ENCODE measurements at places on chromosomes 6 and 20. TPM values are rescaled to one million over a fixed set of nuclear protein-coding genes. Genes with fewer than 3 reads are reported as not detected.
A peak's percentile ranks its signal among the peaks of the same experiment; 100 is the strongest.

- peak; percentile 50 for DNase-seq
Observed at GRCh38 chr6:158219228-158219627, 51.1 kb downstream of the GTF2H5 start.

GRCh38 chr6:146526192-146526591 is 17.4 kb upstream of the RAB32 start:
- DNase-seq, result no peak

- DNase-seq, result no peak
Observed at GRCh38 chr6:134517145-134517658, 199.3 kb upstream of the SGK1 start.

- no peak for DNase-seq
Observed at GRCh38 chr20:4181956-4182945, 166.9 kb upstream of the RNF24 start.

DNA sequence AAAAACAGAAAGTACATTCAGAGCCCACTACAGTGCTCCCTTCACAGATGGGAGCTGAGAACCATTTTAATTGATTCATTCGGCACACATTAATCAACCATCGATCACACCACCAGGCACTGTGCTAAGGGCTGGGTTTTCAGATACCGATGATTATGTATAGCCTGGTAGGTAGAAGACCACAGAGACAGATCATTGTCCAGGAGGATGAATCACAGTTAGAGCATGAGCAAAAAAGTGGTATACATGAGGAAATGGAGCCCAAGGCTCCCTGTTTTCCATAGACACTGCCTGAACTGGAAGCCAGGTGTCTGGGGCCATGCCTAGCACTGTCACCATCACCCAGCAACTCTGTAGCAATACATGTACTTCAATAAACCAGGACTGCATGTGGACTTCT is 9.0 kb upstream of the PRDM1 start:
- DNase-seq, result no peak

GRCh38 chr6:144581812-144582537 is 296.8 kb downstream of the UTRN start:
- no peak for DNase-seq

DNA sequence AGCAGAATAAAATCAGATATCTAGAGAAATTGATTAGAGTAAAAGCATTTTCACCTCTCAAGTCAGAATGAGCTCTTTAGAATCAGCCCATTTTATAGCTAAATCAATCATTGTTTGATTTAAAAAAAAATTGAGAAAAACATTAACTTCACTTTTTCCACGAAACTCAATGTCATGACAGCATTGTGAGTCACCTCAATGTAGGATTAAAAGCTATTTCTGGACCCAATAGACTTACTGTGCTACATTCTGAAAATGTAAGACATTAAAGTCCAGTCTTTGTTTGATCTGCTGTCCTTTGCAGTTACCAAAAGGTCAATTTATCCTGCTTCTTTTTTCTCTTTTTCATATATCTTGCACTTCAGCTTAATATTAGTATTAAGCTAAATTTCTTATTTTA is 519.4 kb upstream of the ZNF337 start:
- no peak for DNase-seq

GRCh38 chr6:16634855-16635254 is 126.4 kb downstream of the ATXN1 start:
- no peak for DNase-seq

DNA sequence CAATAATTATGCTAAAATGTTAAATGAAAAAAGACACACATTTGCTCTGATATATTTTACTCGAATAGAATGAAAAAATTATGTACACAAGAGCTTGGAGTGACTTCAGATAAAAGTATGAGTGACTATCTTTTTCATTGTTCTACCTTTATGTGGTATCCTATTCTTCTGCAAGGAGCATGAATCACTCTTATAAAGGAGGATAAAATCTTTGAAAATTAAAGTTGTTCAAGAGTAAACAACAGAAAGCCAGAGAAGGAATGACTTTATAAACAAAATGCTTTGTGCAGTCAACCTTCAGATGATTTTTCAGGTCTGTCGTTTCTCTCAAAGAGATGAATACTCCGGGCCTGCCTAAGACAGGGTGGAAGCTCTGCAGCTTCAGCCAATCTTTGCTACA is 215.3 kb downstream of the FOXA2 start:
- no peak for DNase-seq

GRCh38 chr20:57753332-57754164 is 43.7 kb upstream of the PMEPA1 start:
- DNase-seq, result no peak

- DNase-seq, result no peak
Observed at GRCh38 chr20:13396022-13396421, 174.9 kb downstream of the ISM1 start.

- DNase-seq, result no peak
Observed at GRCh38 chr6:142407685-142408273, 106.0 kb downstream of the ADGRG6 start.

Gene ZSCAN23
- total RNA-seq, result 1.2 TPM

Gene ENPP1
- total RNA-seq, result 15.8 TPM

Gene SYCP2L
- not detected for total RNA-seq

Gene MLN
- total RNA-seq, result not detected

Gene GPLD1
- total RNA-seq, result 0.49 TPM

Gene ELOVL4
- total RNA-seq, result 0.31 TPM
